Activated CD4-positive, alpha-beta memory T cell treated with anti-CD3 and anti-CD28 coated beads for 36 hours (primary cell): ENCODE measurements at places on chromosomes 13 and 19.

GRCh38 chr19:29672933-29673336, 7.7 kb downstream of the PLEKHF1 start:
- peak; percentile 94 for DNase-seq

GRCh38 chr13:94020833-94021232, 458.6 kb downstream of the DCT start:
- DNase-seq = no peak

DNA sequence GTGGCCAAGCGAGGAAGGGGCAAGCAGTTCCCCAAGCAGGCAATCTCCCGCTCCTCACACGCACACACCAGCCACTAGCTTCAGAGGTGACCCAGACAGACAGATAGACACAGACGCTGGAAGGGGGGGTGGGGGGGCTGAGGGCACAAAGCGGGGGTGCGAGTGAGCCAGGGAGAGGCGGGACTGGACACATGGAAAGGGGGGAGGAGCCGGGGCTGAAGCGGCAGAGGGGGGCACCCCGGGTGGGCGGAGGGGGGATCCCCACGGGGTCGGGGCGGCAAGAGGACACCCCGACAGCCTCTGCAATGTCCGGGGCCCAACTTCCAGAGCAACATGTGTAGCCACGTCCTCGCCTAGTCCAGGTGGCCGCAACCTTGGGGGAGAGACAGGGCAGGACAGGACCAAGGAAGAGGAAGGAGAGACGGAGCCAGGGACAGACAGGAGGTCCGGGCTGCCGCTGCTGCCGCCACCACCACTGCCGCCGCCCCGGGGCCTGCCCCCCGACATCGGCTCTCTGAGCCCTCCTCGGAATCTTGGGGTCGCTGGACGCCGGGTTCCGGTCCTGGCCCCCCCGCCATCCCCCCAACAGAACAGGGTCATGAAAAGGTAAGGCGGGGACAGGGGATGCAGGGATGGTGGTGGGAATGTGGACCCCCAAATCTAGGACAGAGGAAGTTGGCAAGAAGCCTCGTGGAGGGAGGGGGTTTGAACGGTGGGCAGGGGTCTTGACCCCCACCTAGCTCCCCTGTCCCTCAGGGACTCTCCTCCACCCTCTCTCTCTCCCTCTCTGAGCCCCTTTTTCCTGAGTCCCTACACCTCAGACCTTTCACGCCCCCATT, 1.1 kb downstream of the GRIN2D start:
- no peak for DNase-seq

GRCh38 chr13:79492313-79492798, 11.4 kb downstream of the NDFIP2 start:
- DNase-seq = peak; percentile 58

GRCh38 chr19:10037367-10037766, 24.1 kb downstream of the RDH8 start:
- no peak for DNase-seq

GRCh38 chr13:46964789-46965527, 68.1 kb upstream of the HTR2A start:
- no peak for DNase-seq

DNA sequence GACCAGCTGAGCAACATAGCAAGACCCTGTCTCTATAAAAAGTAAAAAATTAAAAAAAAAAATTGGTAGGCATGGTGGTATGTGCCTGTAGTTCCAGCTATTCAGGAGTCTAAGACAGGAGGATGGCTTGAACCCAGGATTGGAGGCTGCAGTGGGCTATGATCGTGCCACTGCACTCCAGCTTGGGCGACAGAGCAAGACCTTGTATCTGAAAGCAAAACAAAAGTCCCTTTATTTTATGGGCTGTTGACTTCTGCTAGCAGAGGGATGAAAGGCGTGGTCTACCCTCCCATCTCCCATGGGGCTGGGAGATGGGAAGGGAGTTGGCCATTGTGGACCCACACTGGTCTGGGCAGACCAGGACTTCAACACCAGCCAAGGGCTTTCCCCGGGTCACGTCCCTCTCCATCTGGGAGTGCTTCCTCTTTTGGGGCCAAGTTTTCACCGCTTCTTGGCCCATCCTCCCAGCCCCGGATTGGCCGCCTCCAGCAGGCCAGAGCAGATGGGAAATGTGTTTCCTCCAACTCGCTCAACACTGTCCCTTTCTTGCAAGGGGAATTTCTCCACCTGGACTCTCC, 2.2 kb upstream of the TNFSF9 start:
- DNase-seq = no peak

GRCh38 chr13:80180740-80181355, 160.1 kb downstream of the SPRY2 start:
- no peak for DNase-seq

DNA sequence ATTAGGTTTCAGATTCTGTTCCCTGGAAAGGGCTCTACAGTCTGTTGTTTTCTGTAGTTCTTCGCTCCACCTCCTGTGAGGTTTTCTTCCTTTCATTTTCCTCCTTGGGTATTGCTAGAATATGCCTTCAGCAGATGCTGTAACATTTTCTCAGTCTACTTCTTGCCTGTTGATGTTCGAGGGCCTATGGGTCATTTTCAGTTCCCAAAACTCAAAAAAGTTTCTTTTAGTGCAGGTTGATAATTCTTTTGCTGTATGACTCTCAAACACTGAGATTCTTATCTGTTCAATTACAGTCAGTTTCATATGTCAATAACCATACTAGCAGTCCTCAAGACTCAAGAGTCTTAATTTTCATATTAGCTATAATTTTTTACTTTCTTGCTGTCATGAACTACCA, 268.3 kb downstream of the RFC3 start:
- DNase-seq = no peak

DNA sequence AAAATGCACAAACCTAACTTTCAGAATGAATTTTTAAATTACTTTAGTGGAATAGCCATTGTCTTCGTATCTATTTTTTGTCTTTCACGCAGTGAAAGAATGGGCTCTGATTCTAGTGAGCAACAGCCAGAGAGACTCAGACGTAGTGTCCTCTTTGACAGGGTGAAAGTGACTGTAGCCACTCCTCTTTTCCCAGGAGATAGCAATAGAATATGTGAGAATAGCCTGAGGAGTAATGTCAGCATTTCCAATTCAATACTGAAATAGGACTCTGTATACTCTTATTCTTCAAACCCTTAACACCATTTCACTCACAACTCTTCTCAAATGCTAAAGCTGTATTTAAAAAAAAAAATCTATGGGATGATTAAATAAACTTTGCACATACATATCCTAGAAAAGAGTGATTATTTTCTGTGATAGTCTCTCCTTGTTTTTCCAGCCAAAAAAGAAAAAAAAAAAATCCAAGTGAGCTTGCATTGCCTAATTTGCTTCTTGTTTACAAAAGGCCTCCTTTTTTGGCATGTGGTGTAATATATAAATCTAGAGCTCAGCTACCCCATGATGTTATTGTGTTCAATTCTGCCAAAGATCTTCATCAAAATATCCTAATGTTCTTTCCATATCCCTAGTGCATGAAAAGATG, 626.1 kb upstream of the SLITRK6 start:
- no peak for DNase-seq

DNA sequence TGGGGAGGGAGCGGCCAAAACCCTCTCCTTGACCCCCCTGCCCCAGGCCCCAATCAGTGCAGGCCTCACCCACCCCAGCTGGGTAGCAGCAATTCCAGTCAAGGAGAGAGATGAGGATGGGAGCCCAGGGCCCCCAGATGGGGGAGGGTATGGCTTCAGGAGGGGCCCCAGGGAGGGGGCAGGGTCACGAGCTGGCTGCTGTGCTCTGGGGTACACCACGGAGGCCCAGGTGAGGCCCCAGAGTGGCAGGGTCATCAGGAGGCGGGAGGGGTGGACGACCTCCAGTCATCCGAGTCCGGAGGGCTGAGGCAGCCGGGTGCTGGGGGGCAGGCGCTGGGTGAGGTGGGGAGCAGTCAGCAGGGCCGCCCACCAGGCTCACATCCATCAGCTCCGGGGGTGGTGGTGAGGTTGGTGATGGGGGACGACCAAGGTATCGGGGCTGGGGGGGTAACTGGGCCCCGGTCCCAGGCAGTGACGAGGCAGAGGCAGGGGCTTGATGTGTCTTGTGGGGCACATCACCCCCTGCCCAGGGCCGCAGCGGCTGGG, 8.4 kb downstream of the DYRK1B start:
- DNase-seq = no peak

- no peak for DNase-seq
Measured at GRCh38 chr13:31172535-31172934, 10.8 kb upstream of the HSPH1 start.

DNA sequence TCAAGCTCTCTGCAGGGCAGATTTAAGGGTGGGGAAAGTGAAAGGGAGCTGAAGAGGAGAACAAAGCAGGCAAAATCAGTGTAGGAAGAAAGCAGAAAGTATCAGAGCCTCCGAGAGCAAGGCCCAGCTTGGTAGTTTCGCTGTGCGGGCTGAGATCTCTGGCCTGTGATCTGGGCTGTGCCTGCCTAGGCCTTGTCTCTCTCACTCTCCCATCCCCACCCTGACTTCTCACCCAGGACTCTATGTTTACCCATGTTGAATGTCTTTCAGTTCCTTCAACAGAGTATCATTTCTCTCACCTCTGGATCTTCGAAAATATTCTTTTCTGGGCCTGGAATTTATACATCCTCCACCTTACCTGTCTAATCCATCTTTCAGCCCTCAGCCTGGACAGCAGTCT, 391.3 kb downstream of the FOXO1 start:
- DNase-seq = no peak

DNA sequence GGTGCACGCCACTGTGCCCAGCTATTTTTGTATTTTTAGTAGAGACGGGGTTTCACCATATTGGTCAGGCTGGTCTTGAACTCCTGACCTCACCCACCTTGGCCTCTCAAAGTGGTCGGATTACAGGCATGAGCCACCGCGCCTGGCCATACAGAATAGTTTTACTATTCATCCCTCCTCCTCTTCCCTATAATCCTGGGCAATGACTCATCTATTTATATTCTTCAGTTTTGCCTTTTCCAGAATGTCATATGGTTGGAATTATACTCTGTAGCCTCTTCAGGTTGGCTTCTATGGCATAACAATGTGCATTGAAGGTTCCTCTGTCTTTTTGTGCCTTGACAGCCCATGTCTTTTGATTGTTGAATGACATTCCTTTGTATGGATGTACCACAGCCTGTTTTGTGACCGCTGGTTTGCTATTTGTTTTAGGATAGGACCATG, 22.2 kb upstream of the LRP3 start:
- no peak for DNase-seq

GRCh38 chr19:41863209-41863931, 3.3 kb downstream of the RPS19 start:
- no peak for DNase-seq

DNA sequence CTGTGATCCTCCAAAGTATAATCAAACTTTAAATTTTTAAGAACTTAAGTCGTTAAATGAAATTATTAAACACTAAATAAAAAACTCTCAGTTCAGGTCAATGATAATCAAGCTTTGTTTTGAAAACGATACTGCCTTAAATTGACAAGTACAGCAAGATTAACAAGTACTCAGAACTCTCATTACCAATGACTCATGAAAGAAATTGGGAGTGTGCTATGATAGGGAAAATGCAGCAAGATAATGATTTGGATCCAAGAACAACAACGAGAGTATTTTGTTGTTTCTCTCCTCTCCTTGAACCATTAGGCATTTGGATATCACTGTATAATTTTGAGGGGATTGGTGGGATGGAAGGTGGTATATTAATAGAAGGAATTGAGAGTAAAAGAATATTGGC, 10.2 kb downstream of the N4BP2L2 start:
- no peak for DNase-seq

GRCh38 chr19:17394891-17395415, 957 bp upstream of the CCDC194 start:
- peak; percentile 85 for DNase-seq

GRCh38 chr19:12867120-12868099, 13.8 kb downstream of the DNASE2 start:
- peak; percentile 76 for DNase-seq

DNA sequence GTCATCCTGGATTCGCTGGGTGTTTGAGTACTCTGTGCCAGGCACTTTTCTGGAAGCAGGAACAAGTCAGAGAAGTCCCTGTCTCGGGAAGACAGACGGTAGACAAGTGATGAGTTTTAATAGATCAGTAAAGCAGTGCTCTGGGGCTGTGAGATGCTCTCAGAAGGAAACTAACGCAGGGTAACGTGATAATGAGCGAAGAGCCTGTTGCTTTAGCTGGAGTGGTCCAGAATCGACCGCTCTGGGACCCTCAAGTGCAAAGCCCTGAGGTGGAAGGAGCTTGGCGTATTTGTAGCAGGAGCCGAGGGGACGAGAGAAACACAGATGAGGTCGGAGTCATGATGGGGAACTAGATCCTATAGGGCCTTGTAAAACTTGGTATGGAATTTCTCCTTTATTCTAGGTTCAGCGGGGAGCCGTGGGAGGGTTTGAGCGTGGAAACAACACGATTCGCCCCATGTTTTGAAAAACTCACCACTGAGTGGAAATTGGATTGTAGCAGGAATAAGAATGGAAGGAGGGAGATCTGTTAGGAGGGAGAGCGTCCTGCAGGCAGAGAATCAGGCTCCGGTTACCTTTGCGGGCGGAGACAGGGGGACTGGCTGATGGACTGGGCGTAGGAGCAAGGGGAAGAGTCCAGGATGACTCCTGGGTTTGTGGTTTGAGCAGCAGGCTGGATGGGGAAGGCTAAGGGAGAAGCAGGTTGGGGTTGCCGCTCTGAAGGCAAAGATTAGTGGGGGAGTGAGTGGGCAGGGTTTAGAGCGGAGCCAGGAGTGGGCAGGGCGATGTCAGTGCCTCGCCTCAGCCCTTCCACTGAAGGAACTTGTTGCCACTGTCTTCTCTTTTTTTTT, 763 bp downstream of the POLD1 start:
- DNase-seq = no peak

- no peak for DNase-seq
Measured at GRCh38 chr13:28545583-28546333, 50.8 kb upstream of the FLT1 start.

DNA sequence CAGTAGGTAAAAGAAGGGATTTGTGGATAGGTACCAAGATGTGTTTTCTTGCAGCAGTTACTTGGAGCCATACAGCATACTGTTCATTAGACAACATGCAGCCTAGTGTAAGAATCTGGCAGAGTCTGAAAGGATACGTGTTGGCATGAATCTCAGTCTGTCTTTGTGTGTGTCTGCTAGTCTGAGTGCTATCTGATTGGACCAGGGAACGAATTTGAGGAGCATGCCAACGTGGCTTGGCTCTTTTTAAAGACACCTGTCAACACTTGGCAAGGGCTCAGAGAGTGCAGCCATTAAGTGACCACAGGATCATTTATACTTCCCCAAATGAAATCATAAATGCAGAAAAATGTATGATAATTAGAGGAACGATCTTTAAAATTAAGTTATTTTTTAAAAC, 27.6 kb upstream of the ATXN8OS start:
- DNase-seq = no peak

GRCh38 chr13:78102121-78102677, 183.6 kb upstream of the EDNRB start:
- DNase-seq = no peak

- no peak for DNase-seq
Measured at GRCh38 chr19:33866696-33867095, 70.0 kb downstream of the KCTD15 start.

DNA sequence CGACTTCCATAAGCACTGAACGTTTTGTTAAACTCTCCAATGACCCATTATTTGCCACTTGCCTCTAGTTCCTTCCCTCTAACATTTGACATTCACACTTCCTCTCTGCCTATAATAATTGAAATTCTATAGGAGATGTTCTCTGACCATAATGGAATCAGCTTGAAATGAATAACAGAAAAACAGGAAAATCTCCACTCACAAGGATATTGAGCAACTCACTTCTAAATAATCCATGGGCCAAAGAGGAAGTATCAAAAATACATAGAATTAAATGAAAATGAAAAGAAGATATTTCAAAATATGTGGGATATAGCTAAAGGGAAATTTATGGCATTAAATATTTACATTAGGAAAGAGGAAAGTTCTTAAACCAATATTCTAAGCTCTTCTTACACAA, 3.4 kb upstream of the FCGBP start:
- DNase-seq = no peak

- DNase-seq = no peak
Measured at GRCh38 chr13:23460309-23460708, 26.8 kb upstream of the SACS start.
